Esophagus squamous epithelium (tissue), 5 donors: ENCODE measurements at places on chromosomes 7 and 10. TPM values are rescaled to one million over a fixed set of nuclear protein-coding genes. Genes with fewer than 3 reads are reported as not detected.

DNA sequence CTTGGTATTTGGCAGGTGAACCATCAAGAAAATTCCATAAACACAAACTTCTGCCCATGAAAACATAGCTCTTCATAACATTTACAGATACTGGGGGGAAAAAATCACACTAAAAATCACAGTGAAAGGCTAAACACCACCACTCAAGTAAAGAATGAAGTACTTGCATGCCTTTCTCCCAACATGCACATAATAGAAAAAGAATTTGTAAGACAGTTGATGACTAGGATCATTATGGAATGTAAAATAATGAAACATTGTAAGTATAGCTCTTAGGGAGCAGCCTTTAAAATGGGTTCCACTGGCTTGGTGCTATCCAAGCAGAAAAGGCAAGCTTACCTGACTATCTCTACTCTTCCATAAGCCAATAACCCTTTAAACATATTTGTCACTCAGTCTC is 299.9 kb upstream of the LRRN3 start:
- H3K36me3 ChIP-seq: no peaks in the 10 kb centered on the region
- no peak for DNase-seq
- H3K27ac ChIP-seq: no peak overlapping the region
- H3K4me3 ChIP-seq: no peak overlapping the region

DNA sequence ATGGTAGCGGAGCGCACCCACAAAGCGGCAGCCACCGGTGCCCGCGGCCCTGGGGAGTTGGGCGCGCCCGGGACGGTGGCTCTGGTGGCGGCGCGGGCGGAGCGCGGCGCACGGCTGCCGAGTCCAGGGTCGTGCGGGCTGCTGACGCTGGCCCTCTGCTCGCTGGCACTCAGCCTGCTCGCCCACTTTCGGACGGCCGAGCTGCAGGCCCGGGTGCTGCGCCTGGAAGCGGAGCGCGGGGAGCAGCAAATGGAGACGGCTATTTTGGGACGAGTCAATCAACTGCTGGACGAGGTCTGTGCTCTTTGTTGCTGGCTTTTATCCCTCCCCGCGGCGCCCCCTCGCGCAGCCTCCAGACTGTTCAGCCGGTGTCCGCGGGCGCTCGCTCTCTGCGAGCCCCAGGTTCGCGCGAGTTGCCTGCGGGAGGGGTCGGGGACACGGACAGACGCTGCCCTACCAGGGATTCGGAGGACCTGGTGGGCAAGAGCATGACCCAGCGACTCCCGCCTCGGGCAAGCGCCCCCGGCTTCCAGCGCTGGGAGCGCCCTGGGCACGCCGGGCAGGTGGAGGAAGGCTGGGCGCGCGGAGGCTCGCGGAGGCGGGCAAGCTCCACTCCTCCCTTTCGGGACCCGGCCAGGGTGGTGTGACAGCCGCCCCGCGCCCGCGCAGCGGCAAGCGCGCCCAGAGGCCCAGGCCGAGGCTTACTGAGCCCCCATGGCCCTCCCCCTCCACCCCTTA is 887 bp downstream of the COL13A1 start:
- H3K27me3 ChIP-seq: no peaks in the 10 kb centered on the region
- no peaks in the 10 kb centered on the region for H3K36me3 ChIP-seq
- peak overlapping the region; percentile 30 for H3K4me3 ChIP-seq
- peaks cover 34% of the 10 kb centered on the region for H3K4me1 ChIP-seq
- no peak overlapping the region for H3K27ac ChIP-seq

Gene COL13A1
- total RNA-seq: not detected

Gene OR2F1
- not detected for total RNA-seq
